ENCODE measurements at places on chromosomes 11 and 22.
A peak's percentile ranks its signal among the peaks of the same experiment; 100 is the strongest.

- DNase-seq = no peak
Observed at GRCh38 chr11:6635082-6635932, 16.1 kb upstream of the TPP1 start.

- DNase-seq = no peak
Observed at GRCh38 chr22:36778020-36778419, 2.1 kb upstream of the IFT27 start.

DNA sequence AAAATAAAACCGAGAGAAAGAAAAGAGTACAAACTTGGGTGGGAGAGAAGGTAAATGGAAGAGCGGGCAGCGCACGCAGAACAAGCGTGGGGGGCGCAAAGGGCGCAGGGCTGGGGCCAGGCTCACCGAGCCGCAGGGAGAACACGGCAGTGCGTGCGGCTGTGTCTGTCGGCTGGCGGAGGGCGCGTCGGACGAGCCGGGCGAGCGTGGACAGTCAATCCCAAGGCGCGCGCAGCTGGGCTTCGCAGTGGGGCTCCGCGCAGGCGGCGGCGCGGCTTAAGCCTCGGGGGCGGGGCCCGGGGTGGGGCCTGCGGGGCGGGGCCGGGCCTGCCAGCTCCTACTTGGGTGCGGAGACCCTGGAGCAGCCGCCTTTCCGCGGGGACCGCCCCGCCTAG, at the start of gene UCP2:
Gene UCP2, minus strand, starts transcription at position 249 of the 395 bp plus-strand sequence. CDS start 4,465 bp downstream, outside the sequence.
- DNase-seq = peak; percentile 92

GRCh38 chr11:82823647-82824619, 76.3 kb downstream of the PRCP start:
- peak; percentile 67 for DNase-seq

DNA sequence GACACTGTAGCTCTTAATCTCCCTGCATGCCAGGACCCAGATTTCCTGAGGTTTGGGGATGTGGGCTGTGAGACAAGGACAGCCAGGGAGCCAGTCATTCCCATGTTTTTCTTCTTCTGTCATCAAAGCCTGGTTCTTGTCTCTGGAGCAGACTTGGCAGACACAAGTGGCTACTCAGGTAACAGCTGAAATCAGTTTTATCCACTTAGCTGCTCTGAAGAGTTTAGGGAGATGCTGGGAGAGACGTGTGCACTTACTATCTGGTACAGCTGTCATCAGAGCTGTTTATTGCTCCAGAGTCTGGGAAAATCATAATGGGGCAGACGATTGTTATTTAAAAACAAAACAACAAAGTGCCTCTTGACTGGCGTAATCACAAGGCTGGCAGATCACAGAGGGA, 56.6 kb downstream of the CSNK2A3 start:
- no peak for DNase-seq

- no peak for DNase-seq
Observed at GRCh38 chr22:37569921-37570660, 9.8 kb downstream of the LGALS2 start.

- DNase-seq = no peak
Observed at GRCh38 chr11:74846770-74847169, 98.1 kb downstream of the RNF169 start.

DNA sequence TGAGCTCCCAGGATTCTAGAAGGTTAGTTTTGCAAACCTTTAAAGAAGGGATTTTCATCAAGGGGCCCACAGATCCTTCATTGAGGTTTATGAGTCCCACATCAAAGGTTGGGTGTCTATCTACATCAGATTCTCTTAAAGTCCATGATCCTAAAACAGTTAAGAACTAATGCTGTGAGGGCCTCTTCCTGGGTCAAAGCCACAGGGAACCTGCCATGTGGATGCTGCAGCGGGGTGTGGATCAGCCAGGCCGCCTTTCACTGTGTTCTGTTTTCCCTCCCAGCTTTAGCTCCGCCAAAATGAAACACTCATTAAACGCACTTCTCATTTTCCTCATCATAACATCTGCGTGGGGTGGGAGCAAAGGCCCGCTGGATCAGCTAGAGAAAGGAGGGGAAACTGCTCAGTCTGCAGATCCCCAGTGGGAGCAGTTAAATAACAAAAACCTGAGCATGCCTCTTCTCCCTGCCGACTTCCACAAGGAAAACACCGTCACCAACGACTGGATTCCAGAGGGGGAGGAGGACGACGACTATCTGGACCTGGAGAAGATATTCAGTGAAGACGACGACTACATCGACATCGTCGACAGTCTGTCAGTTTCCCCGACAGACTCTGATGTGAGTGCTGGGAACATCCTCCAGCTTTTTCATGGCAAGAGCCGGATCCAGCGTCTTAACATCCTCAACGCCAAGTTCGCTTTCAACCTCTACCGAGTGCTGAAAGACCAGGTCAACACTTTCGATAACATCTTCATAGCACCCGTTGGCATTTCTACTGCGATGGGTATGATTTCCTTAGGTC, 5.3 kb downstream of the SERPIND1 start:
- DNase-seq = no peak

- no peak for DNase-seq
Observed at GRCh38 chr11:123742724-123743120, 1.3 kb upstream of the ZNF202 start.

DNA sequence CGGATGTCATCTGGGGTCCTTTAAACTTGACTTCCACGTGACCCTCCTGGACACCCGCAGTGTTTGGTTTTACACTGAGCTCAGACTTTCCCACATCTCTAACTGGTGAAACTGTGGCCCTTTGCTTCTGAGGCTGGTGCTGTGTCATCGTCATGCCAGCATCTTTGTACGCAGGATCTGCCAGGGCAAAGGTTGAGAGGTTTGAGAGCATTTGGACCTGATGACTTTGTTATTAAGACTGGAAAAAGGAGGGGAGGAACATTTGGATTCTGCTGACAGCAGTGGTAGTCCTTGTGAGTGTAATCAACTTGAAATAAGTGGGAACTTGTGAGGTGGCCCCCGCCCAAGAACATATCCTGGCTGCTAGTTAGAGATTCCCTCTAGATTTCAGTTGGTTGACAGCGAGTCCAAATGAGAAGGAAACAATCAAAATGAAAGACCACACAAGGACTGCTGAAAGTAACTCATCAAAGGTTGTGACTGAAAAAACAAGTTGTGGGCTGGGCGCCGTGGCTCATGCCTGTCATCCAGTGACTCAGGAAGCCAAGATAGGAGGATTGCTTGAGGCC, 102.5 kb downstream of the KIAA1671 start:
- DNase-seq = no peak

DNA sequence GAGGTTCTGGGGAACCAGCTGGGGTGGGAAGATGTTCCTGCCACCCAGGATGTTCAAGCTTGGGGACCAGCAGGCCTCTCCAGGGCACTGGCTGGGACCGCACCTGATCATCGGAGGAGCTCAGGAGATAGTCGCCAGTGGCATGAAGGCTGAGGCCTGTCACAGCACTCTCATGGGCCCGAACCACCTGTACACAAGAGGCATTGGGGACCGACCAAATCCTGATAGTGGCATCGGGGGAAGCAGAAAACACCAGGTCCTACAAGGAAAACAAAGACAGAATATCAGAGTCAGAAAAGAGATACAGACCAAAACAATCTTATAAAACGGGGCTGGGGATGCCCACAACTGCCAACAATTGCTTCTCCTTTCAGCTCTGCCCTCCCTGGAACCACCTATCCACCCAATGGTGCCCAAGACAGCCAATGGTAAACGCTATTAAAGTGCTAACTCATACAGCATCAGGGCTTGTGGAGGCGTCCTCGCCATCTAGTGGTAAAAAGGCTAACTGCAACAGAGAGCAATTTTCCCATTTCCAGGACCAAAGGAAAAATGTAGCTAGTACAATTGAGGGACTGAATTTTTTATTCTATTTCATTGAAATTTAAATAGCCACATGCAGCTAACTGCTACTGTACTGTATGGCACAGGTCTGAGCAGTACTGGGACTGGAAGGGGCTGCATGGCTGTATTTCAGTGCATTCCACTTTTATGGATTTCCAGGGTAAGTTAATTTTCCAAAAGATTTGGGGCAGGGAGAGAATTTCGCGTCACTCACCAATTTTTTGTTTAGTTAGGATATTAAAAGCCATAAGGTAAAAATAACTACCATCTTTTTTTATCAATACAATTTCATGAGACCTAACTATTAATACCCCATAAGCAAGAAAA, 7.1 kb downstream of the PRPF19 start:
- DNase-seq = peak; percentile 31

DNA sequence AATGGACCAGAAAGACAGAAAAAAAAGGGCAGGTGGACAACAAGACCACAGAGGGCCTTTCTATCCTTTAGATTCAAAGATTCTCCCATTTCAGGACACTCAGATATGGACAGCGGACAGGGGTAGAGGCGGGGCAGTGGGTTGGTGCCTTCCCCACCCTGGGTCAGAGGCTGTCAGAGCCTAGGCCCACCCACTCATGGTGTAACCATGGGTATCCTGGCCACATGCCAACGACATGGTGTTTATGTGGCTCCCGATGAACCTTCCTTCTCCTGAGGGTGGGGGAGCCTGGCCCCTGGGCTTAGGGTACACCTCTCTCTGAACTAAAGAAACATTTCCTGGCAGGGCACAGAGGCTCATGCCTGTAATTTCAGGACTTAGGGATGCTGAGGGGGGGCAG, 14.3 kb upstream of the P2RY2 start:
- DNase-seq = no peak

DNA sequence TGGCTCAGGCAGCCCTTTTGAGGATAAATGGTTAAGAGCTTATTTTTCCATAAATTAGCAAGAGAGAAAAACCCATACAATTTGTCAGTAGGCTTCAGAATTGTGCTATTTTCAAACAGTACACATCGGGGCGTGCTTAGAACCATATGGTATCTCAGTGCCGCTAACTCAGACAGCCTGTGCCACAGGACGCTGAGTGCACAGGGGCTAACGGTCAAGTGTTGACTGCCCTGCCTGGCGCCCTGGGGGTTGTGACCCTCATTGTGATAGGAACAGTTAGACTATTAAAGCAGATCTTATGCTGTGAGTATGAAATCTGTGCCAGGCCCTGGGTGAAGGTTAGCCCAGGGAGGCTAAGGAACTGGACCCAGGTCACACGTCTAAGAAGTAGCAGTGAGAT, 1519.7 kb downstream of the BRD1 start:
- no peak for DNase-seq

Data from NCI-H774 (cell line).